COR-L47 (cell line): ENCODE measurements at places on chromosomes 7 and 10.

GRCh38 chr7:32588657-32589056, 93.4 kb downstream of the AVL9 start:
- no peak for DNase-seq

GRCh38 chr7:40866601-40867000, 731.8 kb downstream of the SUGCT start:
- DNase-seq = no peak

- no peak for DNase-seq
Measured at GRCh38 chr7:38833329-38833728, 75.7 kb downstream of the VPS41 start.

DNA sequence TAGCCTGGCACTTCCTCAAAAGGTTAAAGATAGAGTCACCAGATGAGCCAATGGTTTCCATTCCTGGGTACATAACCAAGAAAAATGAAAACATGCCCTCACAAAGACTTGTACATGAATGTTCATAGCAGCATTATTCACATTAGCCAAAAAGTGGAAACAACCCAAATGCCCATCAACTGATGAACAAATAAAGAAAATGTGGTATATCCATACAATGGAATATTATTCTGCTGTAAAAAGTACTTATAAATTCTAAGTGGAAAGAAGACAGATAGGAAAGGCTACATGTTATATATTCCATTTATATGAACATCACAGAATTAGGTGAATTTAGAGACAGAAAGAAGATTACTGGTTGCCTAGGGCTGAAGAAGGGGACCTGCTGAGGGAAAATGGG, 10.7 kb upstream of the SLC16A9 start:
- no peak for DNase-seq

DNA sequence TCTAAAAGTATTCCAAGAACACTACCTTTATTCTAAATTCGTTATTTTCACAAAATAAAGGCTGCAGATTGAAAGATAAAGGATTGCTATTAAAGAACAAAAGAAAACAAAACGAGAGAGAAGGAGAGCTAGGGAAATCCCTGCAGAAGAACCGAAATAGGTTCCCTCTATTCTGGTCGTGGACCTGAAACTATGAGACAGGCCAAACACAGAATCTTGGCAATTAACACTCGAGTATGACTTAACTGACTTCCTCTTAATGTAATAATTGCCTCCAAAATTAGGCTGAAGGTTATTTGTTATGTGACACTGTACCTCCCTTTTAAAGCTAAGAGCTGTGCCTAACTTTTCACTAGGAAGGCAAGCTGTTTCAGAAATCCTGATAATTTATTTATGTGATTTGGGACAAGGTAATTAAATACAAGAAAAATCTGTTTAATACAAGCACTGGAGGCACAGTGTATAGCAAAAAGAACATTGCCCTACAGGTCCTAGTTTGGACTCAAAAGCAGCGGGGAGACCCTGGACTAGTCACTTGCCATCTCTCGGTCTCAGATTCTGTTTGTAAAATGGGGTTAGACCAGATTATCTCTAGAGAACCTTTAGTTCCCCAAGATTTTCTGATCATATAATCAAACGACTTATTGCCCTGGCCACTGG, 11.6 kb downstream of the NAMPT start:
- DNase-seq = no peak

DNA sequence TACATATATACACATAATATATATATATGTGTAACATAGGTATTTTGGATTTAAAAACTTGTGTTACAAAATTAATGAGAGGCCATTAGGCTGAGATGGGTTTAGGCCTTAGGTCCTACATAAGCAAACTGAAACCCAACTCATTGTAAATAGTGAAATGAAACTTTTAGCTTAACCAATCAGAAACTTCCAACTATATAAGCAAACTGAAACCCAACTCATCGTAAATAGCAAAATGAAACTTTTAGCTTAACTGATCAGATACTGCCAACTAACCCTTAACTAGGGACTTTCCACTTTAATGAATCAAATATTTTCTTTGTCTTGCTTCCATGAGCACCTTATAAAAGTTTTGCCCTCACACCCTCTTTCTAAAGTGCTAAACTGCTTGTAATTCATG, 17.3 kb upstream of the SAMD9L start:
- no peak for DNase-seq

DNA sequence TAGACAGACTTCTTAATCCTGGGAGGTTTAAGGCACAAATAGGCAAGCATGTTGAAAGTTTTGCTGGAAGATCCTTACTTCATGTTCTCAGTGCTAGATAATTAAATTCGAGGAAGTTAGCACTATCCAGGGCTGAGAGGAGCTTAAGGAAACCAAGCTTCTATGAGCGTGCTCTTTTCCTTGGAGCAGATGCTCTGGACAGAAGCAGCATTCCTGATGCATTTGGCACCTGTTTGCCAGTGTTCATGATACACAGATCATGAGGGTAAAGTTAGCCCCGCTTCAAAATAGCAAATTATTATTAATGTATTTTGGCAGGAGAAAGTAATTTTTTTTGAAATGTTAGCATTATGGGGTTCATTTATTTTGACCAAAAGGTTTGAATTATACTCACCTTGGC, 9.4 kb downstream of the HDAC9 start:
- no peak for DNase-seq

DNA sequence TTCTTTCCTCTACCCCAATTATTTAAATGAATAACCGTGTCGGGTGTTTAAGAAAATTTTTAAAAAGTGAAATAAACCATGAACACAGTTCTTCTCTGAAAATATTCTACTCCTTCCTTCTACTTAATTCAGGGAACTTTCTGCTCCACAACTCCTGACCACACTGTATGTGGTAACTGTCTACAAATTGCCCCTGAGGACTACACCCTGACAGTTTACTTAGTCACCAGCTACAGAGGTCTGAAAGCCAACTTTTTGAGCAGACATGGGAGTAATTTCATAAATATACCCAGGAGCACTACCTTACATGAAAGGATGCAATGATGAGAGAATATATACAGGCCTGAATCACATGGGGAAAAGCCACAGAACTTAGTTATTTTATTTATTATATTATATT, 523.2 kb upstream of the SORCS1 start:
- no peak for DNase-seq

GRCh38 chr7:46257761-46258448, 336.8 kb upstream of the IGFBP3 start:
- DNase-seq = no peak

GRCh38 chr7:45410893-45411292, 163.3 kb upstream of the ADCY1 start:
- no peak for DNase-seq

DNA sequence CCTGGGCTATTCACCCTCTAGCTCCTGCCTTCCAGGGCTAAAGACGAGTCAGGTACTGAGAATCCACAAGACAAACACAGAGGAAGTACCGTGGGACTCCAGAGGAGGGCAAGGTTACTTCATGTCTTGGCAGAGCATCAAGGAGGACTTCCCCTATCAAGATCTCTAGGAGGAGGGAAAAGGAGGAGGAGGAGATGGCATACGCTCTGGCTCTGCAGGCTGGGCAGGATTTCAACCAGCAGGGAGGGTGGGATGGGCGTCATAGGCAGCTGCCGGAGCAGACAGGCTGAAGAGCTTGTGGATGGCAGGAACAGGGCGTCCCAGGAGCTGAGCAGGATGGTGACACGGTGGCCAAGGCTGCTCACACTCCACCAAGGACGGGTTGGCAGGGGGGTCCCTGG, 21.3 kb downstream of the MDH2 start:
- peak; percentile 40 for DNase-seq

GRCh38 chr7:110142939-110143526, 947.9 kb upstream of the LRRN3 start:
- no peak for DNase-seq

- DNase-seq = peak; percentile 78
Measured at GRCh38 chr10:123274306-123275135, 120.3 kb downstream of the BUB3 start.

DNA sequence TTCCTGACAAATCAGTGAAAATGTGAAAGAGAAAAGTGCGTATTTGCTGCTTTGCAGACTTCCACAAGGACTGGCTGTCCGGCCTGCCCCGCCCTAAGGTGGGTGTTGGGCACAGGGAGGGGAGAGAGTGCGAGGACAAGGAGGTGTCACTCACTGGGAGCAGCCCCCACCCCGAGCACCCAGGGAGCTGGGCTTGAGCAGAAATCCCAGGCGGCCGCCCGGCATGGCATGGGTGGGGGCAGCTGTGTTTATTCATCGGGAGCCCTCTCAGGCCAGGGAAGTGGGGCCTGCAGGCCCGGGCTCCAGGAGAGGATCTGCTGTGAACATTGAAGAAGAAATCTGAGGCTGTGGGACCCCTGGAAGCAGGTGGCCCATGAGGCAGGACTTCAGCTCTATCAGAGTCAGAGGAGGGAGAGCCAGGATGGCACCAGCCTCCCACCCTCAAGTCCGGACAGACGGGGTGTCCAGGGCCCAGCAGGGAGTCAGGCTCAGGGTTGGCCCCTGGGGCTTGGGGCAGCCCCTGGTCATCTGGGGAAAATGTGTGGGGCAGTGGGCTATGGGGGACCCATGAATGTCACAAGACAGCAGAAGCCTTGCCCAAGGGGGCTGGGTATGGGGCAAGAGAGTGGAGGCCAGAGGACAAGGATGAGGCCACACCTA, 164.4 kb upstream of the PPP2R2D start:
- DNase-seq = no peak

GRCh38 chr7:5997210-5997808, 11.5 kb downstream of the PMS2 start:
- DNase-seq = no peak

DNA sequence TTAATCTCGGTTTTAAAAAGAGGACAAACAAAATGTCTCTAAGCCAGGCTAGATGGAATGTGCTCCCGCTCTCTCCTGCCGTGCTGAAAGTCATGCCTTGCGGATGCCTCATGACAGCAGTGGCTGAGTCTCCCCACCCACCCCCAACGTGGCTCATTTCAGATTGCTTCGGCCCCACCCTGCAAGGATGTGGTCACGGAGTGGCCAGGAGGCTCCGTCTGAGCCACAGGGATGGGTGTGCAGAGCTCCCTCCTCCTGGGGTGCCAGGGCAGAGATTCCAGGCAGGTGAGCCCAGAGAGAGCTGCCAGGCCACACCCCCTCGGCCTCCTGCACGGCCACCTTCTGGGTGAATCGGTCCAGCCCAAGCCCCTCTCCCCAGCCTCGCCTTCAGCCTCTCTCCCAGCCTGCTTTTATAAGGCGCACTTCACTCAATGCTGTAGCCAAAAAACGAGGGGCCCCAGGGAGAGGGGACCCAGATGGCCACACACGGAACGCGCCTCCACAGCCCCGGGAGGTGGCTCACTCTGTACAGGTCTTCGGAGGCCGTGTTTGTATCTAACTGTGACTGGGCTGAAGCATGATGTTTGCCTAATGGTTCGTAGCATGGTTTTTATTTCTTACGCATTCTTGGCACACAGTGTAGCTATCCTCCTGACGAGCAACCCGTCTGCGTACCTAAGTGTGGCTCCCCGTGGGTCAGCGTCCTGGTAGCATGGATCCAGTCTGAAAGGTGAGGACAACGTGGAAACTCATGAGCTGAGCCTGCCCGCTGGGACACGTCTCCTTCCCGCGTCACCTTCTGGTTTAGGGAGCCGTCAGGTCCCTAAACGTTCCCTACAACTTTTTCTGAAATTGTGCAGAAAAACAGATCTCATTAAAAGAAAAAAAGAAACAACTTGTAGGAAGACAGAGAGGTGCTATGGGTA, 413.8 kb upstream of the FOXK1 start:
- no peak for DNase-seq

DNA sequence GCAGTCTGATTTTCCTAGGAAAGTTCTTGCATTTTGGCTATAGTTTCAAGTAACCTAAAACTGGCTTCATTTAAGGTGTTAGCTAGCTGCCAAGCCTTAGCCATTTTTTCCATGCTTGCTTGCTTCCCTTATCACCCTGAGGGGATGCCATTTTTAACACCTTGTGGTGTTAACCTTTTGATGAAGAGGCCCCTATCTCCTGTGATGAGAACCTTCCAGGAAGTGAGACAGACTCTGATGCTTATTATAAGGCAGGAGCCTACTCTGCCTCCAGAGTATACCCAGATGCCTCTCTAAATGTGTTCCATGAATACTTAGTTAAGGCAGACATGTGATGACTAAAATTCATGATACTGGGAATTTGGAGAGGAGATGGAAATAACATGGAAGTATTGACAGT, 4.9 kb upstream of the VWA2 start:
- no peak for DNase-seq

GRCh38 chr10:132588301-132589013, 50.9 kb downstream of the INPP5A start:
- DNase-seq = no peak

- no peak for DNase-seq
Measured at GRCh38 chr7:157684157-157684908, 347.5 kb downstream of the DNAJB6 start.

DNA sequence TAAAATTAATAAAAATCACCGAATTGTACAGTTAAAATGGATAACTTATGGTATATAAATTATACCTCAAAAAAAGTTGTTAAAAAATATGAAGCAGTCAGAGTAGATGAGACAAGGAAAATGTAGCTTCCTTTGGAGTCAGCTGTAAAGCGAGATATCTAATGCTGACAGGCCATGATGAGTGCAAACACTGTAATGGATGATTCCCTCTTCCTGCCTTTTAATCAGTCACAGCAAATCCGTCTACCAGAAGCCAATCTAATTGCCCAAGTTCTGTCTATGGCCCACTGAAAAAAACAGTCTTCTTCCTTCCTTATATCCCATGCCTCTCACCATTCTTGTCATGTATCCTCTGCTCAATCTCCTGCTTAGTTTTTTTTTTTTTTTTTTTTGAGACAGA, 59.9 kb upstream of the DNAJB12 start:
- DNase-seq = no peak

- no peak for DNase-seq
Measured at GRCh38 chr10:127351542-127351941, 155.2 kb upstream of the INSYN2A start.

DNA sequence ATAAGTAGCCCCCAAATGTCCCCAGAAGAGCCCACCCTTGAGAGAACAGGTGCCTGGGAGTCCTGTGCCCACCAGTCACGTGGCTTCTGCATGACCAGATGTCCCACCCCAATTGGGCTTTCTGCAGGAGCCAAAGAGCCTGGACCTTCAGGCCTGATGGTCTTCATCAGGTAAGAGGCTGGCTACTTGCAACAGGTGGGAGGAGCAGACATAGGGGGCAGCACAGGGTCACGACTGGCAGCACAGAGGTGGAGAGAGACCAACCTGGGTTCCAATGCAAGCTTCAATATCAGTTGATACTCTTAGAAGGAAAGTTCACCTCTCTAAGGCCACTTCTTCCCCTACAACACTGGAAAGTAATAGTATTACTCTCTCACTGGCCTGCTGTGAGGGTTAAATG, 288.0 kb downstream of the ELMO1 start:
- no peak for DNase-seq

- DNase-seq = no peak
Measured at GRCh38 chr10:86667421-86668181, 710 bp upstream of the LDB3 start.
